NCI-H2171 treated with DMSO at 0.1 percent for 48 hours (cell line): ENCODE measurements at places on chromosomes 16 and 17.

GRCh38 chr17:51442088-51442865 lies 181.9 kb downstream of the UTP18 start:
- DNase-seq: no peak

DNA sequence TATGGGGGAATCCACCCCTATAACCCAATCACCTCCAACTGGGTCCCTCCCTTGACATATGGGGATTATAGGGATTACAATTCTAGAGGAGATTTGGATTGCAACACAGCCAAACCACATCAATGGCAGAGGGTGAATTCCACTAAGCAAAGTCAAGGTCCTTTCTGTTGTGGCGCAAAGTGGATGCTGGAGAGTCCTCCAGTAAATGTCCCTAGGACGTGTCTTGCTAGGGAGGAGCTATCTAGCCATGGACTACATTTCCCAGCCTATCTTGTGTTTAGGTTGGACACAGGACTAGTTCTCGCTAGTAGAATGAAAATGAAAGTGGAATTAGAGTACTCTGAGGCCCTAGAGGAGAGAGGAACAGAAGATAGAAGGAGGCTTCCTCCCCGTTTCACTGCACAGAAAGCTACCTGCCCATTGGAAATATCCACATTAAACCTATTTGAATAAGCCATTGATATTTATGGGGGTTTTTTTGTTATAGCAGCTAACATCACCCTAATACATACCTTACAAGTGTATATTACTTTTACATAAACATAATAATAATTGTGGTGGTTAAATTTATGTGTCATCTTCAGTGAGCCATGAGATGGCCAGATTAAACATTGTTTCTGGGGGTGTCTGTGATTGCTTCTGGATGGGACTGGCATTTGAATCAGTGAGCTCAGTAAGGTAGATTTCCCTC lies 56.7 kb upstream of the ERCC4 start:
- no peak for DNase-seq

- no peak for DNase-seq
Measured at GRCh38 chr16:56382459-56382858, 42.9 kb downstream of the AMFR start.

- peak; percentile 73 for DNase-seq
Measured at GRCh38 chr17:81031566-81032550, 3.1 kb upstream of the BAIAP2 start.

DNA sequence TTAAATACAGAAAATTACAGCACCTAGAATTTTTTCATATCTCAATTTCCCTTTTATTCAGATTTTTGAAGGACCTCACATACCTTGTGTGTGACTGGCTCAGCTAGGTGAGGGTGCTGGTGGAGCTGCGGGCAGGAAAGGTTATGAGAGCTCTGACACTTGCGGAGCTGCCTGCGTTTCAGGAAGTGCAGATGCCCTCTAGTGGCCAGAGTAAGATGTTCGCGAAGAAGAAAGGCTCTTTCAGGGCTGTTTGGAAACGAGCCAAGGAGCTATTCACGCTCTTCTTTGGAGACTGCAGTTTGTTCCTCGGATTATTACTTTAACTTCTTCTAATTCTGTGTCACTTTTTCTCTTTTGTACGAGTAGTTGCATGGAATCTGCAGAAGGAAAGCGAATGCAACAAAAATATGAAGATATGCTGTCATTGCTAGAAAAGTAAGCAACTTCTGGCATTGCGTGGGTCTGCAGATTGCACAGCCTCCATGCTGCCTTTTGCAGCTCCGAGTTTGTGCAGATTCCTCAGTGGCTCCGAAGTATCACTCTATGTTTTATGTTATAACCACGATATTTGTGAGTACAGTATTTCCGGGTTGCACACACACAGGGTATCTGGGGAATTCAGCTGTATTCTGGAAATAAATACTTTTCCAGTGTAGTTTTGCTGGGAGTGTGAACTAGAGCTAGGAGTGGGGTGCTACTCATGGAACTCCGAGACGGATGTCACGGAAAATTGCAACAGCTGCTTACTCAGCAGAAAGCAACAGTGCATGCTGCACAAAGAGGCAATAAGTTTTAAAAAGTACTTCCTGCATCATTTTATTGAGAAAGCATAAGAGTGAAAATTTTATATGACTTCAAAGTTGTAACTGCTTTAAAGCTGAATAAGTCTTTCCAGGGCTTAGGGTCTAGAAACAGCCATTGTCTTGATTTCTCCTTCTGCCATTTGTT lies 46.3 kb downstream of the DNAH9 start:
- peak; percentile 72 for DNase-seq

DNA sequence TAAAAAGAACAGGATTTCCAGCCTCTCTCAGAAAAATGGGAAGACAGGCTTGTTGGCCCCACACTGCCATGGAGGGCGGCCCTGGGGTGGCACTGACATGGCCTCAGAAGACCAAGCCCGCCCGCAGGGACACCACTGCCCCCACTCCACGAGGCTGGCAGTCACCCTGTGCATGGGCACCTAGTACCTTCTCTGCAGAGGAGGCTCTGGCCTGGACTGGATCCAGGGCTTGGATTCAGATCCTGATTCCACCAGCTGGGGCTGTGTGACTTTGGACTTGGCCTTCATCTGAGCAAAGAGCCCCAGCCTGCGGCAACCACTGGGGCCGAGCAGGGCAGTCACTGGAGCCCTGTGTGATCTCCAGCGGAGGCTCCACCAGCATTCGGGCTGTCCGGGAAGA lies 16.8 kb upstream of the FASN start:
- DNase-seq: no peak

GRCh38 chr16:77610496-77610895 lies 111.8 kb upstream of the NUDT7 start:
- DNase-seq: no peak

- no peak for DNase-seq
Measured at GRCh38 chr16:57594531-57595031, 33.8 kb upstream of the ADGRG1 start.
